Caco-2 (cell line): ENCODE measurements at places on chromosomes 6 and 20. TPM values are rescaled to one million over a fixed set of nuclear protein-coding genes. Genes with fewer than 3 reads are reported as not detected.

- DNase-seq = no peak
Observed at GRCh38 chr6:97656706-97657350, 373.8 kb upstream of the MMS22L start.

- DNase-seq = peak; percentile 54
Observed at GRCh38 chr20:32777177-32777956, 15.2 kb downstream of the DNMT3B start.

GRCh38 chr6:85421972-85422371 is 27.9 kb upstream of the NT5E start:
- DNase-seq = no peak

DNA sequence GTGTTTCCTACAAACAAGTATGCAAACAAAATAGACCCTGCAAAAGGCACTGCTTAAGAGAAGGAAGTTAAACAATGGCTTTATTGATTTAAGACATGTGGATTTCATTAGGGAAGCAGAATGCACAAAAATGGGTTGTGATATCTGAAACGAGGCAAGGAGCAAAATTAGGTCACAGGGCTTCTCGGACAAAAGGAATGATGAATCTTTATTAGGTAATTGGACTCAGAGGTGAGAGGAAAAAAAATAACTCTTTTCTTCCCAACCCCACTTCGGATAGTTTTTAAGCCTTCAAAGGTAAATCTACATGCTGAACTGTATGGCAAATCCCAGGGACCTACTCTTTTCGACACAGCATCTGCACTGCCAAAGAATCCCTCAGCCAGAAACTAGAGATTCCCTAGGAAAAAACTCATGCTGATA is 183.0 kb upstream of the TAB2 start:
- DNase-seq = no peak

GRCh38 chr6:168243812-168244376 is 75.7 kb downstream of the DACT2 start:
- no peak for DNase-seq

DNA sequence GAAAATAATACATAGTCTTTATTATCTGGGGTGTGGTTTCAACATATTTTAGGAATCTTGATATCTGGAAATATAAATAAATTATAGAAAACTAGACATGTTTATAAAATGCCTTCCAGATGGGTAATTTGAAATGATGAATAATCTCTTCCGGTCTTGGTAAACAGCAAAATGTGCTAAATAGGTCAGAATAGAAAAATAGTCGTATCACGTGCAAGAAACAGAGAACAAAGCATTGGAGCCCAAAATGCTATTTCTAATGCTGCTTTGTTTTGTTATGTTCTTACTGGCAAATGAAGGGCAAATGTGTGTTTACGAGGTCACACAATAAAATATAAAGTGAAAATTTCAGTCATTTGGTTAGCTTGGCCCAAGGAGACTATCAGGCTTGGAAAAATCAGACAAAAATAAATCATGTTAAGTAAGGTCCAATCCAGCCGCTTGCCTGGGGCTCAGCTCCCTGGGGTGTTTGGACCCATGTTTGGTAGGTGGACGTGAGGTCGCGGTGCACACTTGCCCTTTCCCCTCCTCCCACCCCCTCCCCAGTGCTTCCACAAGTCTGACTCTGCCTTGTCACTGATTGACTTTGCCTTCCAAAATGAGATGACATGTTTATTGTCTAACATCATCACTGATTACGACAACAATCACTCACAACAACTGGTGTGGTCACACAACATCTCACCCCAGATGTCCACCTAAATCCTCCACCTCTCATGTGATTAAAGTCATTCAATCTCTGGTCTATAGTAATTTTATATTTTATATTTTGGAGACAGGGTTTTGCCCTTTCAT is 56.0 kb downstream of the RIN2 start:
- no peak for DNase-seq

GRCh38 chr6:69958978-69959377 is 92.6 kb downstream of the COL19A1 start:
- DNase-seq = no peak

- no peak for DNase-seq
Observed at GRCh38 chr6:15623276-15624116, 39.3 kb downstream of the DTNBP1 start.

DNA sequence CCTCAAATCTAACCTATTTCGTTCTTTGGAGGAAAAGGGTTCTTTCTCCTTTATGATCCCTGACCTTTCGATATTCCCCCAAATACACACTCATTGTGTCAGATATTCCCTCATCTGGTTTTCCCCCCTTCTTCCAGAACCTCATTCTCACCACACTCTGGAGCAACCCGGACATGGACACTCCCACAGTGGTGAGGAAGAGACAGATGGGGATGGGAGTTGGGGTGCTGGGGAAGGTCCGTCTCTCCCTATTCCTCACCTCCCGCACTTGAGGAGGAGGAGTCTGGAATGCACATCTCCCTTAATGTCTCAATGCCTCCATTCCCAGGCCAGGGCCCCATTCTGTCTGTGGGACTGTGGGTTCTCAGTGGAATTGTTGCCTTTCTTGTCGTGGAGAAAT is 1.3 kb downstream of the SLC39A7 start:
- DNase-seq = peak; percentile 2

GRCh38 chr6:136526937-136527336 is 23.3 kb downstream of the MAP7 start:
- no peak for DNase-seq

DNA sequence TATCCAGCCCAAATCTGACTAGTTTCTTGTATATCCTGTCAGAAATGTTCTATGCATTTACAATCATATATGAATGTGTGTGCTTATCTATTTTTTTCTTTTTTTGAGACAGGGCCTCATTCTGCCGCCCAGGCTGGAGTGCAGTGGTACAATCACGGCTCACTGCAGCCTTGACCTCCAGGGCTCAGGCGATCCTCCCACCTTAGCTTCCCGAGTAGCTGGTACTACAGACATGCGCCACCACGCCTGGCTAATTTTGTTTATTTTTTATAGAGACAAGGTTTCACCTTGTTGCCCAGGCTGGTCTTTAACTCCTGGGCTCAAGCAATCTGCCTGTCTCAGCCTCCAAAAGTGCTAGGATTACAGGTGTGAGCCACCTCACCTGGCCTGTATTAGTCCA is 3.0 kb upstream of the RAB44 start:
- no peak for DNase-seq

GRCh38 chr6:71745525-71745924 is 140.8 kb upstream of the RIMS1 start:
- no peak for DNase-seq

DNA sequence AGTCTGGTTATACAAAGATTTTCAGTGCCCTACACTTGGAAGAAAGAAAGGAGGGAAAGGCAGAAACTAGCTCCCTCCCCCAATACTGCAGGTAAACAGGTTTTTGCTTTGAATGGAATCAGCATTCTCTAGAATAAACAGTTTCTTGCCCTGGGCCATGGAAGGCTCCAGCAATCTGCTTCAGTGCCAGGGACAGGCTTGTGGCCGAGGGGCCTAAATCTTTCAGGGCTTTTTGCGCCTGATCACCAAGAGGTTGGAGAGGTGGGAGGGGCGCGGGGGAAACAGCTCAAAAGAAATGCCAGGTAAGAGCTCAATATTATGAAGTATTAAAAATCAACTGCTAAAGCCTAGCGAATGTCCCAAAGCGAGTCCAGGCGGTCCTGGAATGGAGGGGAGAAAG is 23.8 kb downstream of the TFAP2B start:
- no peak for DNase-seq

GRCh38 chr20:63313349-63314014 is 20.5 kb downstream of the COL20A1 start:
- no peak for DNase-seq

- DNase-seq = no peak
Observed at GRCh38 chr20:21049305-21049828, 56.8 kb downstream of the LINC00237 start.

DNA sequence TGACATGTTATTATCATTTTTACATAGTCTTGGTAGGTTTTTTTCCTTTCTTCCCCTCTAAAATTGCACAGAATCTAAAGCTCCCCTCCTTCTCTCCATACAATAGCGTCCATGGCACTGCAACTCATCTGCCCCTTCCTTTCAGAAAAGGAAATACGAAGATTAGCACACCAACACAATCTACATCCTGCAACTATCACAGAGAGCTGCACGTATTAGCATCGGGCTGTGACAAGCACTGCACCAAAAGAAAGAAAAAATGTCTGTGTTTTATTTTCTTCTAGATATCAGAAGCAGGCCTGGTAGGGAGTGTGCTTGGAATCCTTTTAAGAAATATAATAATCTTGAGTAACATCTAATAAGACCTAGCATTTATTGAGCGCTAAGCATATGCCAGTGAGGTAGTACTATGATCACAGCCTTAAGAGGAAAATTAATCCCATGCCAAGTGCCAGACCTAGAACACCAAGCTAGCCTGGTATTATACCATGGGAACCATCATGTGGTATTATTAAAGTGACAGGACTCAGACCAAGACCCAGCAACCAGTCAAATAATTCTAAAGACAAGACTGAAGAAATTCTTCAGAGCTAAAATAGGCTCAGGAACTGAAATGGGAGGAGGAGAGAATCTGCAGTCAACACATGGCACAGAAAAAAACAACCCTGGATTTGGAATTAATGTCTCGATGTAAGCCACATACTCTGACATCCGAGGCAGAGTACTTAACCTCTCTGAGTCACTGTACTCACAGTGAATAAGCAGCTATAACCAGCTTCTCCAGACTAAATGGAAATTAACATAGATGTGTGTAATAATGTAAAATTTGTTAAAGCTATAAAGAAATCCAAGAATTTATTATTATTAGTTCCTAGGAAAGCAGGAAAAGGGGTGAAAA is 124.3 kb downstream of the IPCEF1 start:
- no peak for DNase-seq

DNA sequence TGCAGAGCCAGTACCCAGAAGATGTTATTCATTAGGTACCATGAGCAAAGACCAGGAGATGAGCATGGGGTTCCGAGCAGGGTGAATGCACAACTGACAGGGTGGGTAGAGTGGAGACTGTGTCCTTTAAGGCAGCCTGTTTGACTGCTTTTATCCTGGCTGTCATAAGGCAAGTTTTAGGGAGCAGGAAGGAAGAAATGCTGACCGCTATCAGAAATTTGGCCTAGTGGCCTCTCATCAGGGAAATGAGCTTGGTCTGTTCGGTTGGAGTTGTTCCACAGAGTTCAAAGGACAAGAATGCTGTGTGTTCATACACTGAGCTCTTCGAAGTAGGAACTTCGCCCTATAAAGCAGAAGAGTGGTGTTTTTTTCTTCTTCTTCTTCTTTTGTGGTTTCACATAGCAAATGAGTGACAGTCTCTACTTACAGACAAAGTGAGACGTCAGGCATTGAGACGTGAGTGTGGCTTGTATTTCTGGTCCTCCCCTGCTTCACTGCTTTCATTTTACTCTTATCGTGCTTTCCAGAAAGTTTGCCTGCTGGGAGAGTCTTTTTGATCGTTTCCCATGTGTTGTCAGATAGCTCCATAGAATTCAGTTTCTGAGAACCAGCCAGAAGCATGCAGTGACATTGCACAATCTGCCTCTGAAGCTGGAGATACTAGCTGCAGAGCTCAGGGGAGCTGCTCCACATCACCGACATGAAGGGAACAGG is at the start of gene CASS4:
TSS of gene CASS4 (plus strand) at position 502 of the 714 bp plus-strand sequence. CDS start at position 701, 199 bp downstream.
- DNase-seq = peak; percentile 60

DNA sequence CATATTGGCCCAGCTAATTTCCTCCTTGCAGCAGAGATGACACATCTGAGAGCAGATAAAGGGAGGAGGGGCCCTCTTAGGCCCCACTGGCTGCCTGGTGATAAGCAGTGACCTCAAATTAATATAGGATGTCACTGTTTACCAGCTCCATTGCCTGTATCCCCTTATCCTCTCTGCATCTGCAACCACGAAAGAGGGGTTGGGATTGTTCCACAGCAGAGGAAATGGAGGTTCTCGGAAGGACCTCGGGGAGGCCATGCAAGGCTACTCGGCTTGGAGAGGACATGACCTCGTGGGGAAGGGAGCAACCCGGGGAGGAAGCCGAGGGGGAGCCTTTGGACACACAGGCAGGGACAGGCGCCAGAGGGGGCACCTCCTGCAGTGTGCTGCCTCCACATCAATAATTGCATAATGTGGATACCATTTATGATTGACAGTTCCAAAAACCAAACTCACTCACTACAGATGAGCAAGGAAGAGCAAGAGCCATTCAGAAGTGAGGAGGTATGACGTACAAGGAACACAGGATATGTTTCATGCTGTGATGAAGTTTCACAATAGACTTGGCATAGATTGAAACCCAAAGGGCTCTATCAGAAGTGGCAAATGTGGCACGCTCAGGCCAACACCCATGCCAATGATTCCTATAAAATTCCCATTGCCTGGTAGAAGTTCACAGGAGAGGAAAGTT is 177.2 kb upstream of the RNF24 start:
- no peak for DNase-seq

GRCh38 chr20:49283703-49284625 is 6.1 kb upstream of the ZNFX1 start:
- peak; percentile 44 for DNase-seq

GRCh38 chr6:73823832-73824231 is 127.8 kb downstream of the CD109 start:
- no peak for DNase-seq

- no peak for DNase-seq
Observed at GRCh38 chr6:140599916-140600315, 1225.5 kb upstream of the CITED2 start.

Gene SRMS
- total RNA-seq = not detected in 2 replicates

Gene RNF144B
- 0.39 TPM in 2 replicates for total RNA-seq

Gene PROKR2
- not detected in 2 replicates for total RNA-seq

Gene FILIP1
- total RNA-seq = 0.07 TPM in 1 of 2 replicates, not detected in the other

Gene PXDC1
- total RNA-seq = 36.9 and 42.9 TPM in 2 replicates

Gene FAM184A
- total RNA-seq = 10.8 and 11.2 TPM in 2 replicates

Gene SALL4
- 75.8 and 84.5 TPM in 2 replicates for total RNA-seq

Gene FBXO5
- 31.4 and 35.5 TPM in 2 replicates for total RNA-seq

Gene HLA-B
- total RNA-seq = 40.9 and 41.9 TPM in 2 replicates

Gene SLC26A8
- 1.4 and 1.8 TPM in 2 replicates for total RNA-seq

Gene CPXM1
- not detected in 2 replicates for total RNA-seq

Gene CNR1
- total RNA-seq = not detected in 2 replicates
